ENCODE measurements at places on chromosomes 16 and 17.

GRCh38 chr16:56362706-56363105 is 62.6 kb downstream of the AMFR start:
- DNase-seq: no peak

GRCh38 chr16:82081264-82081663 is 46.2 kb downstream of the HSD17B2 start:
- DNase-seq: no peak

GRCh38 chr17:75091855-75092327 is 4.1 kb downstream of the SLC16A5 start:
- no peak for DNase-seq

DNA sequence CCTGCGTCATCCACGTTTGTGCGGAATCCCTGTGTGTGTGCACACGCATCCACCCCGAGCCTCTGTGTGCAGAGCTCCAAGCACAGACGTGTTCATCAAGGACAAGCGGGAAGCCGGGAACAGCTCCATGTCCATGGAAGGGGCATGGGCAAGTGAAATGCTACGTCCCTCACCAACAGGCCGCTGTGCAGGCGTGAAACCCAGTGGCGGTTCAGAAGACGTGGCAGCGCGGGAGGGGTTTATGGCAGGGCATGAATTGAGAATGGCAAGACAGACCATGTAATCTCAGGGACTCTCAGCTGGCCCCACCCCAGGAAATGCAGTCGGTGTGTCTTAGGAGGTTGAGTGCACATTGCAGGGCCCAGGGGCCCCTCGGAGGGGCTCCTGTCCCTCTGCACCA is 52.7 kb downstream of the TBC1D16 start:
- no peak for DNase-seq

GRCh38 chr17:79201536-79202227 is 127.1 kb downstream of the ENGASE start:
- DNase-seq: no peak

DNA sequence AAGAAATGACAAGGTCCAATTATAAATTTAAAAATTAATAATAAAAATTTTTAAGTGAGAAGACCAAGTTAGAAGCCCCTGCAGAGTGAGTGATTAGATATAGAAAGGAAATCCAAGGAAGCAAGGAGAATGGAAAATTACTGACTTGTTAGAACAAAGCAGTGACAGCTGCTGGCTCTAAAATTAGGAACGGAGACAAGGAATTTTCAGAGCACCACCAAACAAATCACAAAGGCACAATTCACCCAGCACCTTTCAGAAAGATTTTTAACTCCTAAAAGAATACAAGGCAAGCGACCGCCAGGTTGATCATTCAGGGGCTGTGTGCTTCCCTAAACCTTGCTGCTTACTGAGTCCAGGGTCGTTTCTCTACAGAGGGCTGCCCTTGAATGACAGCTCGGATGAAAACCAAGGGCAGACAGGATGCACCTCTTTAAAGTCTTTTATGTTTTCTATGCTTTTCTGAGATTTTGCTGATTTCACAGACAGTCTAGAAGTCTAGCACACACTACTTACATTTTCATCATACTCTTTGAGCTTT is 45.4 kb upstream of the GINS3 start:
- DNase-seq: no peak

GRCh38 chr17:39916918-39917317 is 1.5 kb downstream of the GSDMB start:
- no peak for DNase-seq

- DNase-seq: peak; percentile 30
These were observed 11.7 kb downstream of the ABCC1 start for GRCh38 chr16:15961060-15961511.

GRCh38 chr16:72018470-72018869 is 9.9 kb downstream of the DHODH start:
- DNase-seq: no peak

DNA sequence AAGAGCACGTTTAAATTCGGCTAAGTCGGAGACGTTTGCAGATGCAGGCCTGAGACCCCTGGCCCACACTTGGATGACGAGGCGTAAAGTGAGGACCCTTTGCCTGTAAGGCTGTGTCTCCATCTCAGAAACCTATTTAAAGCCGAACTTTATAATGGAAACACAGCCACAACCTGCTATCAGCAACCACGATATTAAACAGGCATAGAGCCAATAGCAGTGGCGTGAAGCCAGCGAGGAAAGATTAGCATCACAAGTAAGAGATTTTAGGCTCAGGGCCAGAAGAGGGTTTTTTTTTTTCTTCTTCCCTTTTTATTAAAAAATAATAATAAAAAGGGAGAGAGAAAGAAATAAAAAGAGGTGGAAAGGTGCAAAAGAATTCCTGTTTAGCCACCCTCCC is 111.3 kb upstream of the NOL11 start:
- DNase-seq: no peak

GRCh38 chr17:55157165-55157564 is 107.6 kb upstream of the HLF start:
- DNase-seq: no peak

DNA sequence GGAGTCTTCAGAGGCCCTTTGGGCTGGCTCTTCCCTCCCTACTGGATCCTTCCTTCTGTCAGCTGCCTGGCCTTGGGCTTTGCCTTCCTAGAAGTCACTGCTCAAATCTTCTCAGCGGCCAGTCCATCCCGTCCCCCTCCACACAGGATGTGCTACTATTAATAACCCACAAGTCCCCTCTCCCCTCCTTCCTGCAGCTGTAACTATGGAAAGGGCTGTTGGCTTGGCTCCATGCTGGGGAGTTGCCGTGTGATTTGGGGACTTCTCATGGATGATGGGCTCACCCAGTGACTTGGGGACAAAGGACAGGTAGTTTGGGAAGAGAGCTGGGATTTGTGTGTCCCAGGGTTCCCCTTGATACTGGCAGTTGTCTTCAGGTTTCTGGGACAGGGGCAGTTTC is 19.4 kb downstream of the TMEM94 start:
- no peak for DNase-seq

DNA sequence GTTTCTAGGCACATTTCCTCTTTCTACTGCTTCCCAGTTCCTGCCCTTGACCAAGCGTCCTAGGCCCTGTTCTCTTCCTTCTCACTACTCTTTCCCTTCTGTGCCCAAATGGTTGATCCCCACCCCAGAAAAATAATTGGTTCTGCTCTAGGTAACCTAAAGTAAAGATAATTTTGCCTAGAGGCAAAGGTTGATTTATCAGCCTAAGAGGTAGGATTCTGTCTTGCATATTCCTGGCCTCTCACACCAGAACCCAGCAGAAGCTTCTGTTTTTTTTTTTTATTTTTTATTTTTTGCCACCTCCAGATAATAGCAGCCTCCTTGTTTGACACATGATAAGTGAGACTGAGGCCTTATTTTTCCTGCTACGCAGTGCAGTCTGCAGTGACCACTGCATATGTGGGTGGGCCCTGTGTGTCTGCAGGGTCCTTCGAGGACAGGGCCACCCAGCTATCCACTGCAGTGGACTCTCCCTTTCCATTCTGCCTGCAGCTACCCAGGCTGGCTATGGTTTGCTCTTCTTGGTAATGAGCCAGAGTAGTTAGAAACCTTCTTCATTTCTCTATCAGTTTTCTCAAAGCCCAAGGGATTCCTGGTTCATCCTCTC is 701 bp downstream of the PIPOX start:
- DNase-seq: no peak

DNA sequence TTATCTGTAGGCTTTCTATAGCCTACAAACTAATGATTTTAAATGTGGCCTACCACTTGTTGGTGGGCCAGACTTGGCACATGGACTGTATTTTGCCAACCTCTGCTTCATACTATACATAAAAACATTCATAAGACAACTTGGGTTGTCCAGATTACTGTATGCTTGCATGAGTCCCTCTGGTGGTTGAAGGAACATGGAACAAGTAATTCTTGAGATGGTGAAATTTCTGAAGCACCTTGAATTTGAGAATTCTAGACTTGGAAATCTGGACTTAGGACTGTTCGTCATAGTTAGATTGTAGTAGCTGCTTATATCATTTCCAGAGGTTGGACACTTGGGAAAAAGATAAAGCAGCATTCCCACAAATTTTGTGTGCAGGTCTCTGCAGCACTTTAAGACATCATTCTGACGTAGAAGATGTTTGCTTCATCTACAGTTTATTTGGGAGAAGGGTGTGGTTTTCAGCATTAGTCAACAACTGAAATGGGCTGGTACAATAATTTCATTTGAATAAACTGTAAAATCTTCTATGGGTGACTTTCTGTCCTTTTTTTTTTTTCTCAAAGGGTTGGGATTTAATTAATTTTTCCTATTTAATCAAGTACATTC is 31.2 kb downstream of the NFATC3 start:
- DNase-seq: no peak

DNA sequence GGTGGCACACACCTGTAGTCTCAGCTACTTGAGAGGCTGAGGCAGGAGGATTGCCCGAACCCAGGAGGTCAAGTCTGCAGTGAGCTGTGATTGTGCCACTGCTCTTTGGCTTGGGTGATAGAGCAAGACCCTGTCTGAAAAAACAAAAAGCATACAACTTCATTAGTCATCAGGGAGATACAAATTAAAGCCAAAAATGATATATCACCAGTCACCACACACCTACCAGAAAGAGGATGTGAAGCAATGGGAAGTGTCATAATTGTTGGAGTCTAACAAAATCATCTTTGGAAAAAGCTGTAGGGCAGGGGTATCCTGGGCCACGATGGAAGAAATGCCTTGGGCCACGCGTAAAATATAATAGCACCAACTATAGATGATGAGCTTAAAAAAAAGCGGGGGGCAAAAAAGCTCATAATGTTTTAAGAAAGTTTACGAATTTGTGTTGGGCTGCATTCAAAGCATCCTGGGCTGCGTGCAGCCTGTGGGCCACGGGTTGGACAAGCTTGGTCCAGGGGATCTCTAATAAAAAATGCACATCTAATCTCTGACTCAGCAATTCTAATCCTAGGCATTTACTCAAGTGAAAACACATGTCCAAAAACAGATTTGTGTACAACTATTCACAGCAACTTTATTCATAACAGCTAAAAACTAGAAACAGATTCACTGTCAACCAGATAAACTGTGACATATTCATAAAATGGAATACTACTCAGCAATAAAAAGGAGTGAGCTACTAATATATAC is 65.9 kb downstream of the HIC1 start:
- DNase-seq: no peak

DNA sequence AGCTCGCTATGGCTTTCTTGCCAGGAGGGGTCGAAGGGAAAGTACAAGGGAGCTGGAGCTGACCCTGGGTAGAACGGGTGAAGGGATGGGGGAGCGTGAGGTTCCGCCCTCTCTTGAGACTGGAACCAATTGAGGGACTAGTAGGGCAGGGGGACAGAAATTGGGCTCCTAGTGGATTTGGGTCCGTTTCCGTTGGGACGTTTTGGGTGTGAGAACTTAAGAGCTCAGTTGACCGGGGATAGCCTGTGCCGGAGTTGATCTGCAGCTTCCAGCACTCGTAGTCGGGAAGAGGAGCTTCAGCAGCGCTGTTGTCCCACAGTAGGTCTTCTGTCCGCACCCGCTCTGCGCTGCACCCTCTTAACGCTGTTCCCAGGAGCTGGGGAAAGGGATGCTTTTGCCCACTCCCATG is 481 bp downstream of the CNTROB start:
- no peak for DNase-seq

DNA sequence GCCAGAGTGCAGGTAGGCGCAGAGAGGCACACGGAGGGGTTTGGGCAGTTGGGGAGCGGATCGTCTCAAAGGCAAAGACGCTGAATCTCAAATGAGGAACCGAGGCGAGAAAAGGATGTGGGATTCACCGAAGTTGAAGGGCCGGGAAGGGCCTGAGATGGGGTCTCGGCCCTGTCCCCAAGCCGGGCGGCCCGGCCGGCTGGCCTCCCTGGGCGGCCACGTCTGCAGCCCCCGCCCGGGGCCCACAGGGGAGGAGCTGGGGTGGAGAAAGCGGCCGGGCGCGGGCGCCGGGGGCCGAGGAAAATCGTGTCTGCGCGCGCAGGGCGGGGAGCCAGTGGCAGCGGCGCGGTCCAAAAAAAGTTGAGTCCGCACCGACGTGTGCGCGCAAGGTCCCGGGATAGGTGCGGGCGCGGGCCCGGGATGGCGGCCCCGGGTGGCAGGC is 458 bp downstream of the SLC12A4 start:
- DNase-seq: no peak

- no peak for DNase-seq
These were observed 14.5 kb upstream of the KRTAP9-2 start for GRCh38 chr17:41211845-41212466.

DNA sequence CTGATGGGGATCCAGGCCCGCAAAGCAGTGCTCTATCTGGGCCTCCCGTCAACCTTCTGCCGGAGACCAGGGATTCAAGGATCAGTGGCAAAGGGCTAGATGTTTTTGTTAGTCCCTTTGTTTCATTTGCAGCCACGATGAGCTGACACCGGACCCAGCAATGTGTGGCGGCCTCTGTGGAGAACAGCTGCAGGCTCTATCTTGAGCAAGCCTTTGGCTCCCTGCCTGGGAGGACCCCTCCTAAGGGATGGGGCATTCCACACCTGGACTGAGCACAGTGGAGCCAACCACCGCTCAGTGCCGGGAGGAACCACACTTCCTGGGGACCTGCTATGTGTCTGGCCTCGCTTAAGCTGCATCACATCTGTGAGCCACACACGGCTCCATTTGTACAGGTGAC is 215.8 kb downstream of the RBFOX3 start:
- no peak for DNase-seq

DNA sequence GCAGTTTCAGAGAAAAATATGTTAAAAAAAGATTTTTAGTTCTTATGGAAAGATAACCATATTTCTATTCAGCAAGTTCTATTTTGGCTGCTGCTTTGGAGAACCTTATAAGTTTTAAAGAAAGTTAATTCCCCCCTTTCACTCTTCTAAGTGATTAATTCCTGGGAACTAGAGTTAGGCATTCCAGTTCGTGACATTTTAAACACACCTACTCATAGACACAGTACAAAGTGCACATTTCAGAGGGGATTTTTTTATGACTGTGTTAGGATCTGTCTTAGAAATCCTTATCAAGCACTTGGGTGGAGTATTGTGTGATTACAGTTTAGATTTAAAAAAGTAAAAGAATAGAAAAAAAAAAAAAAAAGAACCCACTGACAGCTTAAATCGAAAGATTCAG is 3.5 kb upstream of the CDH11 start:
- no peak for DNase-seq

GRCh38 chr17:28324781-28325180 is 5.8 kb downstream of the TMEM97 start:
- no peak for DNase-seq

GRCh38 chr16:59611556-59611955 is 877.4 kb upstream of the GOT2 start:
- DNase-seq: no peak

DNA sequence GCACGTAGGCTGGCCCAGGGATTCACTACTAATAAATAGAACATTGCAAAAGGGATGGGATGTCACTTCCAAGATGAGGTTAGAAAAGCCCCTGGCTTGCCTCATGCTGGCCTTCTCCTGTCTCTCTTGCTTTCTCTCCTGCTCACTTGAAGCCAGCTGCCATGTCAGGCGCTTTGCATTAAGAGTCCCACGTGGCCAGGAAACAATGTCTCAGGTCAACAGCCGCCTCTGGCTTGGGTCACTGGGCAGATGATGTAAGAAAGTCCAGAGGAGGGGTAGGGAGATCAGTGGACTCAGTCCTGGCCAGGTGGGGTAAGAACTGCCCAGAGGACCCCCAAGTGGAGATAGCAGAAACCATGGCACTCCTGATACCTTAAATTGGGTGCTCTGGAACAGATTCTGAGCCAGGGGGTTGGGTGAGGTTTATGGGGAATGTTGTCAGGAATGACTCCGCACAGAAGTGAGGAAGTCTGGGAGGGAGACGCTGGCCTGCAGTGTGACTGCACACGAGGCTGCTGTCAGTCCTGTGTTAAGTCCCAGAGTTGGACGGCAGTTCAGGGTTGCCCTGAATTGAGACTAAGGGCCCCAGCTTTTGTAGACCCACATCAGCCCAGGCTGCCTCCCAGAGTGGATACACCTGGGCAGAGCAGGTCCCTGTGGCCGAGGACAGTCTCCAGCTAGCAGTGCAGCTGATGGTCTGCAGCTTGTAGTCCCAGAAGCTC is 17.7 kb downstream of the C16orf82 start:
- DNase-seq: no peak

All from stimulated activated CD8-positive, alpha-beta memory T cell treated with anti-CD3 and anti-CD28 coated beads, Interleukin-15, amount 100 ng/mL, for 4 hours (primary cell).